ENCODE measurements at places on chromosomes 2 and 18. TPM values are rescaled to one million over a fixed set of nuclear protein-coding genes. Genes with fewer than 3 reads are reported as not detected.

ASPRV1 gene
- polyA plus RNA-seq: 0.21 TPM

RAPGEF4 gene
- polyA plus RNA-seq: 9.1 TPM

EML6 gene
- polyA plus RNA-seq: 1.2 TPM

ZEB2 gene
- polyA plus RNA-seq: 9.3 TPM

STPG4 gene
- polyA plus RNA-seq: not detected

DLGAP1 gene
- not detected for polyA plus RNA-seq

DNA sequence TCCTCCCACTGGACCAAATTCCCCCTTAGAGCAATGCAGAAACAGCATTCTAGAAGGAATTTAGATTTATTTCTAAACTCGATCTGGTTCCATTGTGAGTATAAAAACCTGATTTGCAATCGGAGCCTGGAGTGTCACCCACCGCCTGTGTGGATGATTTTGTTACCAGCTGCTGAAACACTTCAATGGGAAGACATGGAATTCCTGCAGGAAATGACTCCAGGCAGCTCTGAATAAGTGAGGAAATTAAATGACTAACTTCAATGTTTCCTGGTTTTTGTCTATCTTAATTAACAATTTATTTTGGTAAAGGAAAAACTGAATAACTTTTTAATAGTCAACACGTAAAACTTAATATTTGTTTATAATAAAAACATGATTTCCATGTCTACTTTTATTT is 19.3 kb downstream of the CTAGE1 start:
- DNase-seq: no peak

GRCh38 chr2:239311132-239312040 is 89.4 kb downstream of the HDAC4 start:
- DNase-seq: peak; percentile 32

GRCh38 chr2:188576651-188577050 is 285.0 kb downstream of the GULP1 start:
- DNase-seq: no peak

GRCh38 chr2:64888591-64889309 is 100.4 kb upstream of the SLC1A4 start:
- no peak for DNase-seq

- DNase-seq: no peak
Observed at GRCh38 chr2:227004482-227004881, 159.5 kb downstream of the COL4A4 start.

DNA sequence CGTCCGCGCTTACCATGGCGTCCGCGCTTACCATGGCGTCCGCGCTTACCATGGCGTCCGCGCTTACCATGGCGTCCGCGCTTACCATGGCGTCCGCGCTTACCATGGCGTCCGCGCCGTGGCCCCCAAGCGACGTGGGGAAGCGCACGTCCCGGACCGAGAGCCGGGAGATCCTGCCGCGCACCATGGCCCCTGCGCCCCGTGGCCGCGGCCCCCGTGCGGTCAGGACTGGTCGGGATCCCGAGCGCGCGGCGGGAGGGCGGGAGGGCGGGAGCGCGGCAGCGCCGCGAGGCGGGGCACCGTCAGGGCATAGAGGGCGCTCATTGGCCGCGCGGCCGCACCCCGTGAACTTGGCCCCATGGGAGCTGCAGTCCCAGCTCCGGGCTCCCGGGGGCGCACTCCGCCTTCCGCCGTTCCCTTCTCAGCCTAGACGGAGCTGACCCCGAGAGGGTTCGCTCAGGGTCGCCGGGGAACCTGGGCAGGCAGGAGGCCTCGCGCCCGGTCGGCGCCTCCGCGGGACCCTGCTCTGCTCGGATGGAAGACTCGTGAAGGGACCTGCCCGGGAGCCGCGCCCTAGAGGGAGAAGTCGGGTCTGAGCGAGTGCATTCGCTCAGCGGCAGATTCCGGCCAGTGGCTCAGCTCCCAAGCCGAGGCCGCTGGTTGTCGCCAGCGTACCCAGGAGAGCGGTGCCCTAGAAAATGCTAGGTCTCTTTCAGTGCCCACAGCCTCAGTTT is at the start of gene ENOSF1:
ENOSF1 (minus strand) TSS at position 230 of the 734 bp plus-strand sequence; CDS start at position 187, 43 bp downstream.
- DNase-seq: peak; percentile 95

DNA sequence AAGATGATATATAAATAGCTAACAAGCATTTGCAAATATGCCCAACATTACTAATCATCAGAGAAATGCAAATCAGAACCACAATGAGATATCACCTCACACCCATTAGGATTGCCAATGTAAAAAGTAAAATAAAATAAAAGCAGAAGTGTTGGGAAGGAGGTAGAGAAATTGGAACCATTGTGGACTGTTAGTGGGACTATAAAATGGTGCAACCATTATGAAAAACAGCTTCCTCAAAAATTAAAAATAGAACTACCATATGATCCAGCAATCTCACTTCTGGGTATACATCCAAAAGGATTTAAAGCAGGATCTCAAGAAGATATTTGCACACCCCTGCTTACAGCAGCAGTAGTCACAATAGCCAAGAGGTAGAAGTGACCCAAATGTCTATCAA is 99.8 kb upstream of the DAPL1 start:
- DNase-seq: no peak

DNA sequence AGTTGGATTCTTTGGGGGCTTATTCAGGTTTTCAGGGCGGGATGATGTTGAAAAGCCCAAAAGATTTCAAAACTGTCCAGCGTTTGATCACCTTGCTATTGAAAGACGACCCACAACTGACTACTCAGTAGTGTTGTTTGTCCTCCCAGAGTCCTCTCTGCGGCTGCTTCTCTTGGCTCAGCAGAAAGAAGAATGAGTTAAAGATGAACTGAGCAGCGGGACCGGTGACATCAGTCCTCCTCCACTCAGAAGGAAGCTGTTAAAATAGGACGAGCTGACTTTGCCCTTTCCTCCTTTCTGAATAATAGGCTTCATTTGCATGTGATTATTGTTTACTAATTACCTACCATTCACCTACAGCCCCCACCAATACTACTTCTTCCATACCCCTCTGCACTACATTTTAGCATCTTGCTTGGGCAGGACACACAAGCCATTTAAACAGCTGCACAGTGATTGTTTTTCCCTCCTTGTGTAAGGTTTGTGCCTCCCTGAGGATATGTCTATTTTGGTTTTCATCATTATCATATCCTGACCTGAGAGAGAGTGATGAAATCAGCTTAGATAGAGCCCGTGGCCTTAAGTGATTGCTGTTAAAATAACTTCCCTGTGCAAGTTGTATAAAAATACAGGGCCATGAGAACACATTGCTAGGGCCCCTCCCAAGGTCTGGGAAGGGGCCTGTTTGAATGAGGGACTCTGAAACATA is 261.8 kb downstream of the FHOD3 start:
- no peak for DNase-seq

GRCh38 chr18:62616331-62616805 is 93.5 kb downstream of the ZCCHC2 start:
- DNase-seq: no peak

DNA sequence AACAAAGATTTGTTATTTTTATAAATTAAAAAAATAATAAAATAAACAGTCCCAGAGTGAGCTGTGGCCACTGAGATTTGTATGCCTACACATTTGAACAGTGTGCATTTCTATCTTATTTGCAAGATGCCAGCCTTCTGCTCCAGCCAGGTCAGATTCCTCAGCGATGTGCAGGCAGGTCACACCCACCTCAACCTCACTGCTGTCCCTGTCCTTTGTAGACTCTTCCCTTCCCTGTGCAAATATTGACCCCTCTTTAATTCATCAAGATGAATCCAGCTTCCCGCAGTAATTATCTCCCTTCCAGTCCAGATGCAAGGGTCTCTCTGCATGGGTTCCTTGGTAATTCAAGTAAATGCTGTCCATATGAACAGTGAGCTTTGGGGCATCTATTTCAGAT is 256.2 kb downstream of the PIEZO2 start:
- DNase-seq: no peak

DNA sequence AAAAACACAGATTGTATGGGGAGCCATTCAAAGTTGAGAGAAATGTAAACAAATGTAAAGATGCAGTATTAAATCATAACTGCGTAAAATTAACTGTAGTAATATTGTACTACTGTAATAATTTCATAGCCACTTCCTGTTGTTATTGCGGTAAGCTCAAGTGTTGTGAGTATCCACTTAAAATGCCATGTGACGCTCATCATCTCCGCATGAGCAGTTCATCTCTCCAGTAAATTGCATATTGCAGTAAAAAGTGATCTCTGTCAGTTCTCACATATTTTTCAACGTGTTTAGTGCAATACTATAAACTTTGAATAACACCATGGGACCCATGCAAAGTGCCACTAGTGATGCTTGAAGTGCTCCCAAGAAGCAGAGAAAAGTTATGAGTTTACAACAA is 41.8 kb upstream of the SP3 start:
- DNase-seq: no peak

DNA sequence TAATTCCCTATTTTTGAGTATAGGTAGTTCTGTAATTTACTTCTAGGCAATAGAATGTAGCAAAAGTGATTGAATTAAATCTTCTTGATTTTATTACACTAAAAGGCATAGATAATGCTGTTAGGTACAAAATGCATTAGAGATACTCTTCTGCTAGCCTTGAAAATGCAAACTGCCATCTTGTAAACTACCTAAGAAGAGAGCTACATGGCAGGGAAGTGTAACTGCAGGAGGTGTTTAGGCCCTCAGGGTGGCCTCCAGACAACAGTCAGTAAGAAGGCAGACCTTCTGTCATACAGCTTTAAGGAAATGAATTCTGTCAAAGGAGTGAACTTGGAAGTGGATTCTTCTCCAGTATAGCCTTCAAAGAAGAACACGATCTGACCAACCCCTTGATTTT is 1396.8 kb upstream of the SLC39A10 start:
- no peak for DNase-seq

GRCh38 chr2:3174626-3175567 is 202.7 kb downstream of the EIPR1 start:
- DNase-seq: no peak
